ENCODE measurements at places on chromosomes 6 and 20.

GRCh38 chr6:157648561-157648960, 174.5 kb upstream of the SNX9 start:
- DNase-seq: no peak

- DNase-seq: no peak
Measured at GRCh38 chr6:47041741-47042140, 391 bp downstream of the ADGRF1 start.

GRCh38 chr6:31663126-31663960, 1.5 kb downstream of the GPANK1 start:
- no peak for DNase-seq

- DNase-seq: no peak
Measured at GRCh38 chr6:122755901-122756300, 23.6 kb upstream of the FABP7 start.

DNA sequence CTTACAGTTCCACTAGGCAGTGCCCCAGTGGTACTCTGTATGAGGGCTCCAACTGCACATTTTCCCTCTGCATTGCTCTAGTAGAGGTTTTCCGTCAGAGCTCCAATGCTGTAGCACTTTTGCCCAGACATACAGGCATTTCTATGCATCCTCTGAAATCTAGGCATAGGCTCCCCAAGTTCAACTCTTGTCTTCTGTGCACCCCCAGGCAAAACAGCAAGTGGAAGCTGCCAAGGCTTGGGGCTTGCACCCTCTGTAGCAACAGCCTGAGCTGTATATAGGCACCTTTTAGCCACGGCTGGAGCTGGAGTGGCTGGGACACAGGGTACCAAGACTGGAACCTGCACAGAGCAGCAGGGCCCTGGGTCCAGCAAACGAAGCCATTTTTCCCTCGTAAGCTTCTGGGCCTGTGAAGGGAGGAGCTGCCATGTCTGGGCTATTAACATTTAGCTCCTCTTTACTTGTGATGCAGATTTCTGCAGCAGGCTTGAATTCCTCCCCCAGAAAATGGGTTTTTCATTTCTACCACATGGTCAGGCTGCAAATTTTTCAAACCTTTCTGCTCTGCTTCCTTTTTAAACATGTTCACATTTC, 596.2 kb upstream of the ADGRB3 start:
- no peak for DNase-seq

- no peak for DNase-seq
Measured at GRCh38 chr6:45591306-45591705, 213.6 kb upstream of the SUPT3H start.

- DNase-seq: no peak
Measured at GRCh38 chr6:133042550-133043120, 198.5 kb upstream of the EYA4 start.

DNA sequence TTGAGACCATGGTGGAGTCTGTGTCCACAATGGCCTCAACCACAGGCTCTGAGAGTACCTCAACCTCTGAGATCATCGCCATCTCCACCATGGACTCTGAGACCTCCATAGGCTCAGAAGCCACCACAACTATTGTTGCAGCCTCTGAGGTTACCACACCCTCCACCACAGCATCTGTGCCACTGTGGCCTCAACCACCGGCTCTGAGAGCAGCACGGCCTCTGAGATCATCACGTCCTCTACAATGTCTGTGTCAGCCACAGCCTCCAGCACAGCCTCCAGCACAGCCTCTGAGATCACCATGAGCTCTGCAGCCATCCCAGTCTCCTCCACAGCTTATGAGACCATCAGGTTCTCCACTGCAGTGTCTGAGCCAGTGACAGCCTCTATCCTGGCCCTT, 19.4 kb upstream of the MUC21 start:
- DNase-seq: no peak

DNA sequence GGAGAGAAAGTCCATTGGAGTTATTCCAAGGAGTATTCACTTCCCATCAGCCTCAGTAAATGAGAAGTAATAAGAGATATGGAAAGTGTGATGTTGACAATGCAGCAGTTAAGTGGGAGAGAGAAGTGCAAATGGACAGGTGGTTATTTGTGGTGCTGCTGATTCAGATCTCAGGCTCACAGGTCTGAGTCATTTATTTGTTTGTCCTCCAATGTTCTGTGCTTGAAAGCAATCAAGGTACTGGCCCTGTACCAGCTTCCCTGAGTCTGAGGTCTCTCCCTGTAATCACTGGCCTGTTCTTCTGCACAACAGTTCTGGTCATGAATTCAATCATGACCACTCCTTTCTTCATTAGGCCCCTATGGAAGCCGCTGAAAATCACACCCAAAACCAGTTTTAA, 827.7 kb downstream of the MAFB start:
- DNase-seq: no peak

- DNase-seq: no peak
Measured at GRCh38 chr20:6519556-6519955, 247.9 kb upstream of the BMP2 start.

DNA sequence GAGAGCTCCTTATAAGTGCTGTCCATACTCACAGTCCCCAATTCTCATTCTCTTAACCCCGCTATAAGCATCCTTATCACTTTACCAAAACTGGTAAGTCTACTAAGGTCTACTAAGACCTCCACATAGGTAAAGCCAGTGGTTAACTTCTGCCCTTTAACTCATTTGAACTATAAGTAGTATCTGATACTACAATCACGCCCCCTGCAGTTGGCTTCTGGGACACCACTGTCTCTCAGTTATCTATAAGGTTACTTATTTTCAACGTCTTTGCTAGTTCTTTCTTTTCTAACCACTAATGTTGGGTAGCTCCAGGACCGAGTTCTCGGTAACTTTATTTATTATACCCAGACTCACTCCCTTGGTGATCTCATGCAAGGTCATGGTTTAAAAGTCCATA, 142.6 kb downstream of the ARHGAP18 start:
- DNase-seq: no peak

- peak; percentile 36 for DNase-seq
Measured at GRCh38 chr6:127186889-127187288, 68.4 kb downstream of the RSPO3 start.

DNA sequence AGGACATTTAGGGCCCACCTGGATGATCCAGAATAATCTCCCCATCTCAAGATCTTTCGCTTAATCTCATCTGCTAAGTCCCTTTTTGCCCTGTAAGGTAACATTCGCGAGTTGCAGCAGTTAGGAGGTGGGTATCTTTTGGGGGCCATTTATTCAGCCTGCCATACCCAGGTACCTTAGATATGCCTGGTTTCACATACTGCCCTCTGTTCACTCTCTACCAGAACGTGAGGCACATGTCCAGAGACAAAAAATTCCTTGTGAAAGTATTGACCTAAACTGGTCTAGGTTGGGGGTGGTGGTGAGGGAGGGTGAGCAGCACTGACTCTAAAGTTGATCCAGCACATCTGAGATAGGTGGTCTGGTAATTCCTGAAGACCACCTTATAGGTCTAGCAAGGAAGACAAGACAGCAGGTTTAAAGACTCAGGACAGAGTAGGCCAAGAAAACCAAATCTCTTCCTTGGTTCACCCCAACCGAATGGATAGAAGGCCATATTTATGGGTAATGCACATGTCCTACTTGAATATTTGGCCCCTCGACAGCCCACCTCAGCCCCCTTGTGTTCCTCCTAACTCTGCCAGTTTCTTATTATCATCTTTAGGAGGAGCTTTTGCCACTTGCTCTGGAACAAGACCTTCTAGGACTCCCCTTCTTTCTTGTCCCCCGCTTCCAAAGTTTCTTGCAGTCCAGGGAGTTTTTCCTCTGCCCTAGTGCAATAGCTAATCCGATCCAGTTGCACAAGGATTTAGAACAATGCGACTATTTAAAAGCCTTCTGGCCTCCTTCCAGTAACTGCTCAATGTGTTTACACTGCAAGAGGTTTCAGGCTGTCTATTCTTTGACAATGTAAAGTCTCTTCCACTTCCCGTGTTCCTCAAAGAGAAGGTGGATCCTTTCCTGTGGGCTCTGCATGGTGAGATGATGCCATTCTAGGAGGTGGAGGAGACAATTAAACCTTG, 213.0 kb upstream of the LAMP5 start:
- DNase-seq: no peak

GRCh38 chr6:155449450-155450239, 6.0 kb downstream of the NOX3 start:
- no peak for DNase-seq

DNA sequence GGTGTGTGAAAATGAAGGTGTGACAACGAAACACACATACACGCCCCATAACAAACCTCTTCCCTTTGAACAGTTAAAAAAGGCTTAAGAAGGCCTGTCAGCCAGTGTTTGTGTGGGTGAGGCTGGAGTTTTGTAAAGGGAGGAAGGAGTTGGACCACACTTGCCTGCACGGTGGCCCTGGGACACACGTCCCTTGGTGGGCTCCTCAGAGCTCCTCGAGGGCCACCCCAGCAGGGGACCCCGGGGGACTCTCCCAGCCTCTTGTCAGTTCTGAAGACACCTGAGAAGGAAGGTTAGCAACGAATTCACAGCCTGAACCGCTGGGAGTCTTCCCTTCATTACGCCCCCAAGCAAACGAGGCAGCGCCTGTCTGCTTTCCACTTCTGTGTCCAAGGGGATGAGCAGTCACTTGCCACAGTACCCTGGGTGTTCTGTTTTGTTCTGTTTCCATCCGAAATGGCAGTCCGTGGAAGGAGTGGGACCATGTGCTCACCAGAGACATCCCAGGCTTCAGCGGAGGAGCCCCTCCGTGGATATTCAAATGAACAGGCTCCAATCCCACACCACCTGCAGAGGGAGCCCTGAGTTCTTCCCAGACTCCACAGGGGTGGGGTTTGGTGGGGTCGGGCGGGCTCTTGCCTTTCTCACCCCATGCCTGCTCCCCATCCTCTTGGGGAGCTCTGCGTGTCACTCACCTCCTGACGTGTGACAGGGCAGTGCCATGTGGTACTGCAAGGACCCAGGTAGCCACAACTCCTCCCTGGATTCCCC, 68.6 kb downstream of the NRN1 start:
- no peak for DNase-seq

- DNase-seq: no peak
Measured at GRCh38 chr20:9139106-9139833, 70.4 kb downstream of the PLCB4 start.

DNA sequence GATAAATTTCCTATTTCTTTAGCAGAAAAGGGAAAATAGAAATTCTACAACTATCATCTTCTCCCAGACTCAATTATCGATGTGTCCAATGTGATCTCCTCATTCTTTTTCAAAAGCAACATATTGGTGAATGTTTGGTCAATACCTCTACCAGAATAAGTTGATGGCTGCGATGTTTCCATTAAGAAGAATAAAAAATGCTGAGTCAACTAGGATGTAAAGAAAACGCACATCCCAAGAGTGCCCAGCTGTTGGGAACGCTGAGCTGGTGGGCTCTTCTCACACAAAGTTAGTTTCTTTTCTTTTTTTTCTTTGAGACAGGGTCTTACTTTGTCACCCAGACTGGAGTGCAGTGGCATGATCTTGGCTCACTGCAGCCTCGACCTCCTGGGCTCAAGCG, 39.8 kb downstream of the RAMACL start:
- no peak for DNase-seq

GRCh38 chr6:93278241-93278640, 141.1 kb downstream of the EPHA7 start:
- no peak for DNase-seq

- DNase-seq: no peak
Measured at GRCh38 chr6:168047841-168048723, 30.9 kb downstream of the FRMD1 start.

DNA sequence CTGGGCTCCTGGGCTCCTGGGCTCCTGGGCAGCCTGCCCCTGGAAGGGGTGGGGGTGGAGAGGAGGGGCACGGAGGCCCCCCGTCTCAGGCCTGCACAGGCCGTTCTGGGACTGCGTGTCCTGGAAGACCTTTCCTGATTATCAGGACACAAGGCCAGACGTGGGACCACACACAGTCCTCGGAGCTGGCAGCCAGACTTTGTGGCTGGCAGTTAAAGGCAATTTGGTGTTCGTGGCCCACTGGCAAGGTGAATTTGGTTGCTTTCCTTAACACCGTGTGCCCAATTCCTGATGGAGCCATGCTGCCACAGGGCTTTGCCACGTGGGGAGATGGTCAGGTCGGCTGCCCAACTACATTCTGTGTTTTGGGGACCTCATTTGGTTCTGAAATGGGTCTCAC, 113.5 kb downstream of the SMOC2 start:
- DNase-seq: no peak

GRCh38 chr6:41732591-41733359, 2.6 kb downstream of the TFEB start:
- DNase-seq: peak; percentile 51

DNA sequence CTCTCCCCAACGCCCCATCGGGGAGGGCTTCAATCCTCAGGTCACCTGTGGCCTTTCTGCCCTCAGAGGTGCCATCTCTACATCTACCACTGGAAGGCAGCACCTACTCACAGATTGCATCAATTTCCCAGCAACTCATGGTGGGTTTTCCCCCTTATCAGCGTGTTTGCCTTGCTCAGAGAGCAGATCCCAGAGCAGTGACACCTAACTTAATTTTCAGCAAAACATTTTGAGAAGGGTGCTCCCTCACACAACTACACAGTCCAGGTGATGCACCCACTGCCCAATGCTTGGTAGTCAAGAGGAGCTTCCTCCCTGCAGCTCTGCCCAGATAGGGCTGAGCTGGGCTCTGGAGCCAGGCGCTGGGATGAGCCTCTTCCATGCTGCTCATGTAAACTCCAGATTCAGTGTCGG, 48.2 kb downstream of the PLG start:
- DNase-seq: no peak

GRCh38 chr20:53804920-53805894, 211.6 kb upstream of the ZNF217 start:
- DNase-seq: no peak

- DNase-seq: no peak
Measured at GRCh38 chr6:90502866-90503407, 83.9 kb downstream of the MAP3K7 start.
